ENCODE measurements at places on chromosomes 6 and 20.
A peak's percentile ranks its signal among the peaks of the same experiment; 100 is the strongest.

DNA sequence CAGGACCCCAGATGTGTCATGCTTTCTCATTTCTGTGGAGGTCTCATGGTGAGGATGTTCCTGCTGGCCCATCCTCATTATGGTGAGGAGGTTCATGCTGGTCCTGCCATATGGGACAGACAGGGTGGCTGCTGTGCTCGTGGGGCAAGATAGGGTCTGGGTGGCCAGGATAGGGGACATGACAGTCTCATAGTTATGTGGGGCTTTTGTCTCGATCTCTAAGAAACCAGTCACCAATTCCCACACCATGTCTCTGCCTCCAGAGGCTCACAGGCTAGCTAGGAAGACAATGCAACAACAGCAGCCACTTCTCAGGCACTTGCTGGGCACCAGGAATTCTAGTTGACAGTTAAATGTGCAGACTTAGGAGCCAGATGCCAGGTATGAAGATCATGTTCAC, 4.2 kb upstream of the MAPK13 start:
- DNase-seq = no peak

- DNase-seq = no peak
These were observed 319.7 kb upstream of the MAN1A1 start for GRCh38 chr6:119669221-119669620.

- DNase-seq = no peak
These were observed 291.8 kb downstream of the RNGTT start for GRCh38 chr6:88671624-88672023.

- DNase-seq = no peak
These were observed 9.8 kb upstream of the MAPK13 start for GRCh38 chr6:36120539-36120938.

DNA sequence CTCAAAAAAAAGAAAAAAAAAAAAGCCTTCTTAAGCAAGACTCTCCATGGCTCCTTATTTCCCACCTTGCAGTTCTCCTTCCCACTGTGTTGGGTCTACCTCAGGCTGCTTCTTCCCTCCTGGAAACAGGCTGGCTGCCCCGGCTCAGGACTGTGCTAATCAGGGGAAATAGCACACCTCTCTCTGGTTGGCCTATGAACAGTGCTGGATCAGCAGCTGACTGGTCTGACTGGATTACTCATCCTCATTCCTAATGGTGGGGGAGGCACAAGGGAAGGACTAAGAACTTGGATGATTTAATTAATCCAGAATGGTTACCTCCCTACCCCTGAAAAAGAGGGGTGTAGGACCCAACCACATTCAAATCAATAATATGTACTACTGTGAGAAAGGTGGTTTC, 3.9 kb upstream of the SRSF3 start:
- peak; percentile 60 for DNase-seq

Measured in SJSA1 (cell line).